ENCODE measurements at places on chromosomes 11 and 22. TPM values are rescaled to one million over a fixed set of nuclear protein-coding genes. Genes with fewer than 3 reads are reported as not detected.

Gene CSF2RB
- polyA plus RNA-seq, result 16.3 TPM

Gene C11orf97
- not detected for polyA plus RNA-seq

Gene CHADL
- polyA plus RNA-seq, result 1.3 TPM

Gene TMEM121B
- polyA plus RNA-seq, result 0.19 TPM

Gene KCNJ1
- polyA plus RNA-seq, result 0.09 TPM

Gene SOX10
- 1.8 TPM for polyA plus RNA-seq

DNA sequence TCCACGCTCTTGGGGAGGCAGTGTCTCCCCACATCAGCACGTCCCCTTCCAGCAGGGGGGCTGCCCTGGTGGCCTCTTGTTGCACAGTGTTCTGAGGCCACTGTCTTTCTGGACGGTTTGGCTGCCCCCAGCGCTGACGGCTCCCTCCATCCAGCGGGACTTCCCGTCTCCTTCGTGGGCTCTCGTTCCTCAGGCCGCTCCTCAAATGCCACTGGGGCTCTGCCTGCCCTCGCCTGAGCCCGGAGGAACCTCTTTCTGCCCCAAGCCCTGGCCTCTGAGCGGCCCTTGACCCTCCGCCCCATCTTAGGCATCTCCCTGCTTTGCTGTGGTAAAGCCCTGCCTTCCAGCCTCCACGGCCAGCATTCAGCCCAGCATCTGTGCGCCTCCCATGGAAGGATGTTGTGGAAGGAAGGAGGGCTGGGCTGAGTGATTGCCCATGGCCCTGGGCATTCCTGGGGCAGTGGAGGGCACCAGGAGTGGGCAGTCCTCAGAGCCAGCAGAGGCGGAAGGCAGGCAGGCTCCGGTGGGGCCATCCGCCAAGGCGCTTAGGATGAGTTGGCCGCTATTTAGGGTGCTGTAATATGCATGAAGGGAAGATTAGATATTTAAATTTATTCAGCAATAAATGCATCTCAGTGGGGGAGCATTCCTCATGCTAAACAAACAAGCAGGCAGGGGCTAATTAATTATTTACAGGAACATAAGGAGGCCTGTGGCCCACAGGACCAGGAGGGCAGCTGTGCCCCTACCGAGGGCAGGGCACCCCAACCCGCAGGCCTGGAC lies 17.8 kb downstream of the OTUB1 start:
- peak; percentile 84 for DNase-seq

DNA sequence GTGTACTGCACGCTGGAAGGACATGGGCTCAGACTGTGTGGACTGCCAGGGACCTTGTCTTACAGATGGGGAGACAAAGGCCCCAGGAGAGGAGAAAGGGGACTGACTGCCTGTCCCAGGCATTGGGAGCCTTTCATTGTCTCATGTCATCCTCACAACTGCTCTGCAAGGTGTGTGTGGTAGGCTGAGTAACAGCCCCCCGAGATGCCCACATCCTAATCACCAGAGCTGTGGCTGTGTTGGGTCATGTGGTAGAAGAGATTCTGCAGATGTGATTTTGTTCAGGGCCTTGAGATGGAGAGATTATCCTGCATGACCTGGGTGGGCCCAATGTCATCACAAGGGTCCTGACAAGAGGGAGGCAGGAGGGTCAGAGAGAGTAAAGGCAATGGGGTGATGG lies 39.1 kb downstream of the ARRB1 start:
- no peak for DNase-seq

- no peak for DNase-seq
Observed at GRCh38 chr11:132551016-132551415, 981.3 kb downstream of the OPCML start.

GRCh38 chr11:19605520-19606371 lies 106.9 kb upstream of the NAV2 start:
- DNase-seq, result no peak

- DNase-seq, result no peak
Observed at GRCh38 chr11:27875831-27876775, 175.8 kb upstream of the BDNF start.

GRCh38 chr22:48431014-48431413 lies 1396.7 kb downstream of the BRD1 start:
- DNase-seq, result peak; percentile 16

- DNase-seq, result no peak
Observed at GRCh38 chr22:26399289-26399688, 29.8 kb upstream of the ASPHD2 start.

DNA sequence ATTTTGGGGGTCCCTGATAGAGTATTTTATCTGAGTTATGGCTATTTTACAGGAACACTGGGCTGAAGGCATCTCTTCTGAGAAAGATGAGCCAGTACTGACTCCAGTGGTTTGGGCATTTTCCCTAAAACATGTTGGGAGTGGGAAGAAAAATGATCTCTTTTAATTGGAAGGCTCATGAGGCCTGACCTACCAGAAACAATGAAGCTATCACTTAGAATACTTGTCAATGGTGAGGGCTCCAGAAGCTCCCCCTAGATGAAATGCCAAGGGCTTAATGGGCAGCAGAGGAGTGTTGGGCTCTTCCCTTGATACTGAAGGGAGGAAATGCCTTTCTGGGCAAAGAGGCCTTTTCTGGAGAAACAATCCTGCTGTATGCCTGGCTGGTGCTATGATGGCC lies 63.5 kb upstream of the BDNF start:
- no peak for DNase-seq

DNA sequence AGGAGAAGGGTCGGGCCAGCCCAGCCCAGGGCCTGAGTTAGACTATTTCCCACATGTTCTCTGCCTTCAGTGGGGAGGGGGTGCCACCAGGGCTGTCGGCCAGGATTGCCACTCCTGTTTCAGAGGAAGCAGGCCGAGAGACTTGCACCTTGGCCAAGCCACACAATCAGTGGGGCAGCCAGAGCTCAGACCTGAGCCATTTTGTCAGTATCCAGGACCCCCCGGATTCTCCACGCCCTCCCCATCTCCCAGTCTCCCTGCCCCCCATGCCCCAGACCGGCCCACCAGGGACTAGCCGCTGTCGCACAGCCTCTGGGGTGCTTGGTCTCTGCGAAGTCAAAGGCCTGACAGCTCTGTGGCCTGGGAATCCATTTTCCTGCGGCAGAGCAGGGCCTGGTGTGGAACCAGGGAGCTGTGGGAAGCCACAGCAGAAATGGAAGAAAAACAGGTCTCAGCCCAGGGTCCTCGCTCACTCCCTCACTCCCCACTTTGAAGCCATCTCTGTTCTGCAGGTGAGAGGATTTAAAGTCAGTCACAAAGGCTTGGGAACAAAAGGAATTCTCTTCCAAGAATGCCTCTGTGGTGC lies 25.5 kb upstream of the MGAT3 start:
- DNase-seq, result peak; percentile 40

- DNase-seq, result no peak
Observed at GRCh38 chr11:44698252-44698912, 28.4 kb upstream of the TSPAN18 start.

GRCh38 chr11:80948781-80949180 lies 1508.0 kb upstream of the TENM4 start:
- DNase-seq, result no peak

DNA sequence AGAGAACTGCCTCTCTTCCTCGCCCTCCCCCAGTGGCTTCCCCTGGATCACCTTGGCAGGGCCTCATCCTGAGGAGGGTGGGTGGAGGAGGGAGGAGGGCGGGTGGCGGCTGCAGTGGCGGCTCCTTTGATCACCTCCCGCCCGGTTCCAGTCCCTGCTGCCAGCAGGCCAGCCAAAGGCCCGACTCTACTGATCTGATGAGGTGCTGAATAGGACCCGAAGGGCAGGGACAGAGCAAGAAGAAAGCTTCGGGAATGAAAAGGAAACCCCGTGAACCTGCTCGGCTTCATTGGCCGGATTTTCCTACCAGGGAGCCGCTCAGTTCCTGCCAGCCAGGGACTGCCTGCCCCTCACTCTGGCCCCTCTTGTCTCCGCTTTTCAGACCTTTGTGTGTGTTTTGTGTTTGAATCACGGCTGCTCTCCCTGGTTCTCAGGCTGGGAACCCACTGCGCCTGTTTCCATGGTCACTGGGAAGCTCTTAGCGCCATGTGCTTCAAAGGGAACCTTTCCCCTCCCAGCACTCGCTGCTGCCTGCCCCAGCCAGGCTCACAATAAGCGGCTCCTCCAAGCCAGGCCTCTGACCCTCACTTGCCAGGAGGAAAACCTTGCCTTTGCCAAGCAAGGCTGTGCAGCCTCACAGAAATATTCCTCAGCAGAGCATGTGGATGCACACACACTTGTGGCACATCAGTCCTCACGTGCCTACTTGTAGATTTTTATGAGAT lies 56.8 kb downstream of the C22orf31 start:
- DNase-seq, result no peak

DNA sequence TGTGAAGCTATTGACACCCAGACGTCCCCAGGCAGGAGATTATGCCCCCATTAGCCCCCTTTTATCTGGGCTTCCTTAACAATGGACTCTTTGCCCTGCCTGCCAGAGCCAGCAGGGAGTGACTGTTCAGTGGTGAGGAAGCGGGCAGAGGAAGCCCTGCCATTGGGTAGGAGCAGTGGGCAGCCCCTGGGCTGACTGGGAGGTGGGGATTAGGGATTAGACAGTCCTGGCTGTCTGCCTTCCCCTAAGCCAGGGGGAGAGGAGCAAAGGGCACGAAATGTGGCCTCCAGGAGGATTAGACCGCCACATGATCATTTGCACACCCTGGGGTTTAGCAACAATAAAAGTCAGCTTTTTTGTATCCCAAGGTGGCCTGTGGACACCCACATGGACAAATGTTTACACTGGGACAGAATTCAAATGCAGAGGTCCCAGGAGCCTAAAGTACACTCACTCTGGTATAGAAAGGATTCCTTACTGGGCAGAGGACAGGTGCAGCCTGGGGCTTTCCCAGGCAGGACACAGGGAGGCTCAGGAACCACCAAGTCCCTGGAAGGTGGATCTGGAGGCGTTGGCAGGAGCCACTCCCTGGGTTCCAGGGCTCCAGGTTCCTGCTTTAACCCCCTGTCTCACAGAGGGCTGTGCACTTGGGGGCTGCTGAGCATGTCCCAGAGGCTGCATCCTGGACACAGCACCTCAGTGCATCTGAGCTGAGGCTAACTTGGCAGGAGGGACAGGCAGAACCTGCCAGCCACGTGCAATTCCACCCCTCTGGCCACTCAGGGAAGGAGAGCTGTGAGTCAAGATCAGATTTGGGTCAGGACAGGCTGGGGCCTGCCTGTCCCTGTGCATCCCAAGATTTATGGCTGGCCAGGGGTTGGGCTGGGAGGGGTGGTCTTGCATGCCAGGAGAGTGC lies 2.1 kb downstream of the PNPLA3 start:
- no peak for DNase-seq

- DNase-seq, result no peak
Observed at GRCh38 chr22:32328306-32329201, 29.1 kb upstream of the RFPL3 start.

- peak; percentile 68 for DNase-seq
Observed at GRCh38 chr22:21946262-21946925, 6.3 kb downstream of the PPM1F start.

DNA sequence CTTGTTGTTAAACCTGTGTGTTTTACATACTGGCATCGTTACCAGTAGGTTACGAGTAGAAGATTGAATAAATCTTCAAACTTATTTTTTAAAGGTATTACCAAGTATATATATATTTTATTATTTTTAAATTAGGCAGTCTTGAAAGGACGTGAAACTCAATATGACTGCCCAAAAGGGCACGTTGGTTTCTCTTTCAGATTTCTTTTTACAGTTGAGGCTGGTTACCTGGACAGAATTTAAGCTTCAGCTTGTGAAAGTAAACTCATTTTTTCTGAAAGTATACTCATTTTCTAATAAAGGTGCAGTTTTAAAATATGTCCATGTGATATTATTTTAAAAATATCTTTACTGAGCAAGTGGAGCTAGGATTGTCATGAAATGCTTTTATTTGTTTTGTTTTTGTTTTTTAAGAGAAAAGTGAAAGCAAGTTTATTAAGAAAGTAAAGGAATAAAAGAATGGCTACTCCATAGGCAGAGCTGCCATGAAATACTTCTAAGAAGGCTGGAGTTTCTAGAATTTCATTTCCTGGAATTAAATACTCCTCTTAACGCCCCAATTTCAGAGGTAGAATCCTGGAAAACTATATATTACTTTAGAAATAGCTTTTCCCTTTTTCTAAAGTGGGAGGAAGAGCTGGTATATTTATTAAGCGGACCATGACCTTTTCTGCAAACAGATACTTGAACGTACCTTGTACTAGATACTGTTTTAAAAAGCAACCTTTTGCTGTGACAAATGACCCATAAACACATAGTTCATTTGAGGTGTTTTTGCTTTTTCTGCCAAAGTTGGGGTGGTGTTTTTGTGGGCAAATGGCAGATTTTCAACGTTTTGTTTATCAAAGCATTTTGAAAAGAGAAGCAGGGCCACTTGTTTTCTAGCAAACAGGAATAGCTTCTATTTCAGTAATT lies 1.9 kb downstream of the FBXO7 start:
- DNase-seq, result no peak
